ENCODE measurements at places on chromosomes 5 and 9.

GRCh38 chr5:143896966-143897365 lies 85.0 kb downstream of the HMHB1 start:
- DNase-seq = no peak

DNA sequence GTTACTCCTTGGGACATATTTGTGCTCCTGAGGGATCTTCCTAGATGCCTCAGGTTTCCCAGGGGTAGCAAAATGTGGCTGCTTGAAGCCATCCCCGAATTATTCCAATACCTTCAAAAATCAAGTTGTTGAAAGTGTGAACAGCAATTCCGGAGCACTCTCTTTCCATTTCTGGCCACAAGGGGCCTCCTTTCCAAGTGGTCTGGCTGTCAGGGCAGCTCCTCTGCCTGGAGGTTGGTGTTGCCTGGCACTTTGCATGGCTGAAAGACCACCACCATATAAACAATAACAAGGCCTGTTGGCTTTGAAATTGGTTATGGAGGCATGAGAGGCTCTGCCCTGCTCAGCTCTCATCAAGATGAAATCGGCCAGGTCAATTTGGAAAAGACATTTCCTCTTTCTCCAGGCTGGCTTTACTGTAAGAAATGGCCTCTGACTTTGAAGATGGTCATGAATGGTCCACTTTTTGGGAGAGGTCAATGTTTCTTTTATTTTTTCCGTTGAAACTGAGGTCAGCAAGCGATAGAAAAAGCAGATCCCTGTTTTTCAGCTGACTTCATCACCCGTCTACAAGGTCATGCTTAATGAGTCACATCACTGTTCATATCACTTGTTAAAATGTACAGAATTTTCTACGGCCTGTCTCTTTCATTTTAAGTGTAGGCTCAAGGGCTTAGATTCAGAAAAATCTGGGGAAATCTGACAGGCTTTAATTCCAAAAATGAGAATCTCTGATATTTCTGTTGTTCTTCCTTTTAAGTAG lies 481.1 kb upstream of the ZNF608 start:
- no peak for DNase-seq

DNA sequence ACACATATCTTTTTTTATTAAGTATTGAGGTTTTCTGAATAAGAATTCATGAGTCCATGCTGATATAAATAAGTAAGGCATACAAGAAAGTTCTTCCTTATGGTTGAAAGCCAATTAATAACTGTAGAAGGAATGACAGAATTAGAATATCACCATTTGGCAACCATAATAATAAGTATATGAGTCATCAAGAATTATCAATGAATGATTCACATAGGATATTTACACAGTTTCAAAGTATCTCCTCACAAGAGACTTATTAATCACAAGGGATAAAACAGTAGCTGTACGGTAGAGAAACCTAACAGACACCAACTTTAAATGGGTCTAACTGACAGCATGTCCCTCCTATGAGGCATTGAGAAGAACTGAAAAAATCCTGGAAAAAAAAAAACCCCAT lies 161.6 kb downstream of the NR3C1 start:
- no peak for DNase-seq

GRCh38 chr5:102795526-102795925 lies 40.4 kb downstream of the PAM start:
- no peak for DNase-seq

DNA sequence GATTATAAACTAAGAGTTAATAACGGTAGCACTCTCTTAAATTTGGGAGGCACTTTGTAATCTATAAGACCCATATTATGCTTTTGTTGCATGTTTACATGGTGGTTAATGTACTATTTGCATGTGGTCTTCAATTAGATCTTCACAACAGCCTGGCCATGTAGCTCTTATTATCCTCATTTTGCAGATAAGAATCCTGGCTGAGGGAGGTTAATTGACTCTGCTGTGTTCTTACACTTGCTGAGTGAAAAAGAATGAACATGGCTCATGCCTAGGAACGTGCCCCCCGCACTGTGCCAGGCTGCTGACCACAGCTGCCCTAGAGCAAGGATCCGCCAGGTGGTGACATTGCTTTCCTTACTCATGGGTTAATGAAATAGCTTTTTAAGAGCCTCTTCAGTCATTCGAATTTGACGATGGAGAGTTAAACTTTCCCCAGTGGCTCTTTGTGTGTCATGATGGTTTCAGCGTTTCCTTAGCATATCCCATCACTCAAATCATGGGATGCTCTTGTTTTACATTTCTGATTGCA lies 97.9 kb downstream of the CDH6 start:
- DNase-seq = no peak

DNA sequence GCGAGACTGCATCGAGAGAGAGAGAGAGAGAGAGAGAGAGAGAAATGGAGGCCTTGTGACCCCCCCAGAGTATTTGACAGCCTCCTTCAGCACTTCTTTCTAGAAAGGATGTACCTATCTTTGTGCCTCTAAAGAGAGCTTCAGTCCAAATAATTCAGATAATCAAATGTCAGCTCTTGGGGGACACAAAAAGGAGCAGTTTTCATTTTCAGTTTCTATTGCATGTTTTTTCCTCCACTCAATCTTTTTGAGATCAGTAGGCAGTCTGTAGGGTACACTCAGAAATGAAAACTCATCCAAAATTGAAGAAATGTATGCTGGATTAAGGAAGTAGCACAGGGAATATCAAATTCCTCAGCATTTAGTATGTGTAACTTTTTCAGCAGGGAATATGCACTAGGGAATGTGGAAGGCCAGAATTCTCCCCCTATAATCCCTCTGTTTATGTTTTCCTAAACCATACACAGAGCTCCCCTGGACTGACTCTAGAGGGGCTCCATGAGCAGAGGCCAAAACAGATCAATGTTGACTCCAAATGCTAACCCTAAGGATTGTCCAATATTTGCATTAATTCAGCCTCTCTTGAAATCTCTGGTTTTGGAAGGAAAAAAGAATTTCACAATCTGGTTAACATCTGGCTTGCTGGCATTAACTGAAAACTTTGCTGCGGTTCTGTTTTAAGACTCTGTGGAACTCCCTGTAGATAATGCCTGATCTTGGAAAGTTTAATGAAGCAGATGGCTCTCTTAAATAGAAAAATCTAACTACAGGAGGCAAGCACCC lies 250.1 kb downstream of the CEMIP2 start:
- peak; percentile 20 for DNase-seq

GRCh38 chr5:132767150-132767549 lies 9.9 kb downstream of the SEPTIN8 start:
- no peak for DNase-seq

DNA sequence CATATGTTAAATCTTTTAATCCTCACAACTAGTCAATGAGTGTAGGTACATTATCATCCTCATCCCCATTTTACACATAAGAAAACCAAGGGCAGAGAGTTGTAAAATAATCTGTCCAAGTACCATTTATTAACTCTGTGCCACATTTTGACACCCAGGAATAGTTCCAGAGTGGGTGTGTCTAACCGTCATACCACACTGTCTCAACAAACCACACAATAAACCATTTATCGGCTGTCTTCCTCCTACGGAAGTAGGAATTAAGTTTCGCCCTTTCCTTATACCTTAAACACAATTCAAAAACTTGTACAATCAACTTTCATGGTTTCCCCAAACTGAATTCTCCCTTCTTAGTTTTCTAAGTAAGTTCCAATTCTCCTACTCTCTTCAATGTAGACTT lies 11.4 kb downstream of the AP3B1 start:
- DNase-seq = no peak

- DNase-seq = no peak
Observed at GRCh38 chr5:158202801-158203200, 343.9 kb upstream of the CLINT1 start.

GRCh38 chr9:115590011-115590410 lies 472.1 kb upstream of the TNC start:
- no peak for DNase-seq

- no peak for DNase-seq
Observed at GRCh38 chr5:98433673-98434072, 339.8 kb upstream of the RGMB start.

DNA sequence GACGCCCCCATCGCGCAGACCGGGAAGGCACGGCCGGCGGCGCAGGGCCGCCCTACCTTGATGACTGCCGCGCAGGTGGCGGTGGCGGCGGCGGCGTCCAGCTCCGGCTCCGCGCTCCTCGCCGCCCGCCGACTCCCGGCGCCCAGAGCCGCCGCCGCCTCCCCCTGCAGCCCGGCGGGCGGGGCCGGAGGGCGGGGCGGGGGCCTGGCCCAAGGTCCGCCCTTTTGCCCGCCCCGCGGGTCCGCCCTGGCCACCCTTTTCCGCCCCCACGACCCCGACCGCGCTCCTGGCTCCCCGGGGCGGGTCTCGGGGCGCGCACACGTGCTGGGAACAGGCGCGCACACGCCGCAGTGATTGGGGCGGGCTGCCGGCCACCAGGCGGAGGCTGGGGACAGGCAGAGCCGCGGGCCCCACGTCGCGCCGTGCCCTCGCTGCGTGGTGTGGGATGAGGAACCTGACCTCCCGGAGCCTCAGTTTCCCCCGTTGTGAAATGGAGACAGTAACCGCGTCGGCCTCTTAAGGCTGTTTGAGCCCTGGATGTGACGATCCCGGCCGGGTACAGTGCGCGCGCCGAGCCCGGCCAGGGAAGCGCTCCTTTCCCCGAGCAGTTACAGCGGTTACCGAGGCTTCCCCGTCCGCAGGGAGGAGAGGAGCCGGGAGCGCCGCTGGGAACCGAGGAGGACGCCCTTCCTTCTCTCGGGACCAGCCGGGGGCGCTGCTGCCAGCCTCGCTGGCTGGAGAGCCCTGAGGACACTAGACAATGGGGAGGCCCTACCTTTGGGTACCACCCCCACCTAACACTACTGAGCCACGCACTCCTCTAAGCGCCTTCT lies at the start of gene CORO2A:
Gene CORO2A (minus strand): TSS at position 135 of the 833 bp plus-strand sequence. CDS start 34,977 bp downstream, outside the sequence.
- peak; percentile 48 for DNase-seq

DNA sequence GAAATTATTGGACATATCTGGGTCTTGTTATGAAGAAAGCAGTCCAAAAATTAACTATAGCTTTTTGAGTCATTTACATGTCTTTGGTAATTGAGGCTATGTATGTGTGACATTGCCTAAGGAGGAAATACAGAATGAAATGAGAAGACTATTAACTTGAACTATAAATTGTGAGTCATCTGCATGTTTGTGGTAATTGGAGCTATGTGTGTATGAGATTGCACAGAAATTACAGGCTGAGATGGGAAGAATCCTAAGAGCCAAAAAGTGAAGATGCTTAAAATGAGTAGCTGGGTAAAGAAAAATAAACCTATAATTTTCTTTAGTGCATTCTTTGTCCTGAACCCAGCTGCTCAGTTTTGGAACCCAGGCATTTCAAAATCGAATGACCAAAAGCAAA lies 747.6 kb upstream of the EDIL3 start:
- DNase-seq = no peak
